ENCODE measurements at places on chromosomes 7 and 10.

- no peak for DNase-seq
Measured at GRCh38 chr10:23522345-23522744, 83.5 kb downstream of the OTUD1 start.

DNA sequence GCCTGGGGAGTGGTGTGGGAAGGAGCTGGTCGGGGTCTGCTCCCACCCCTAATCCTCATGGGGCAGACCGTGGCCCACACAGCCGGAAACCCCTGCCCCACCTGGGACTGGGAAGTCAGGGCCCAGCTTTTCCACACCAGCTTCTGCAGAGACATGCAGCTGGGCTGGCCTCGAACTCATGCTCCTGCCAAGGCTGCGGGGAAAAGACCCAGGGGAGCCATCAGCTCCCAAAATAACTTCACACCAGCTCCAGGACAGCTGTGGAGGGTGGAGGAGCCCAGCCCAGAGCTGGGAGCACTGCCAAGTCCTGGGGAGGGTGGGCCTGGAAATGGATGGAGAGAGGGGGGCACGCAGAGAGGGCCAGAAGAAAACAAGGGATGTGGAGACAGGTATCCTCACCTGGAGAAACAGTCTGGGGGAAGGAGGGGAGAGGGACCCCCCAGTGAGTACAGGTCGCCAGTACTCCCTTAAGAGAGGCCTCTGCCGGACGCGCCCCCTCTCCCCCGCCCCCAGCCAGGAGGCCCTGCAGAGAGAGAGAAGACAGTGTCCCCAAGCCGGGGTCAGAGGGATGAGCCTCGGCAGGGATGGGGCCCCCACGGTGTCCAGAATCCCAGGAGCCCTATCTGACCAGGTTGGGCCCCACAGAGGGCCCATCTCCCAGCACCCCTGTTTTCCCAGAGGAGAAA is 11.5 kb upstream of the GRIFIN start:
- DNase-seq = no peak

DNA sequence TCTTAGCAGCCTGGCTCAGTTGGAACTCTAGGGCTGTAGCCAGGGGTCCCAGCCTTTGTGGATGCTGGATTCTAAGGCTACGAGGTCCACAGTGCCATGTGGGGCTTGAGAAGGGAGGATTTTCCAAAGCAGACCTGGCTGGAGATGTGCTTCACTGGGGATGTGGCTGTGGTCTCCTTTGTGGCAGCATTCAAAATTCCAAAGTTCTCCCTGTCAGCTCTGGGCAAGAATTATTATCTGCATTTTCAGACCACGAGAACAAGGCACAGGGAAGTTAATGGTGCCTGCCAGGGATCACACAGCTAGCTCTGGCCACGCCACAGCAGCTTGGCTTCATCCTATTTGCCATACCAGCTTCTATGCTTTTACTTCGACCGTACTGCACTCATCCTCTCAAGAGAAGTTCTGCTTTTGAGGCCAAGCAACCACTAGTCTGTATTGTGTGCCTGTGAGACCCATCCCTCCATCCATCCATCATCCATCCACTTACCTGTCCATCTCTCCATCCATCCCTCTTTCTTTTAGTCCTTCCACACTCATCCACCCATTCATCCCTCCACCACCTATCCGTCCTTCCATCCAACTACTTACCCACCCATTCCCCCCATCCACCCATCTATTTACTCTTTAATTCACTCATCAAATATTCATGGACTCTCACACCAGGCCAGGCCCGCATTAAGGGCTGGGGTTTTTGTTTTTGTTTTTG is 71.5 kb downstream of the ZMIZ1 start:
- DNase-seq = no peak

GRCh38 chr10:75018251-75018650 is 93.2 kb upstream of the SAMD8 start:
- DNase-seq = no peak
